T-cell (primary cell): ENCODE measurements at places on chromosomes 7 and 10.

DNA sequence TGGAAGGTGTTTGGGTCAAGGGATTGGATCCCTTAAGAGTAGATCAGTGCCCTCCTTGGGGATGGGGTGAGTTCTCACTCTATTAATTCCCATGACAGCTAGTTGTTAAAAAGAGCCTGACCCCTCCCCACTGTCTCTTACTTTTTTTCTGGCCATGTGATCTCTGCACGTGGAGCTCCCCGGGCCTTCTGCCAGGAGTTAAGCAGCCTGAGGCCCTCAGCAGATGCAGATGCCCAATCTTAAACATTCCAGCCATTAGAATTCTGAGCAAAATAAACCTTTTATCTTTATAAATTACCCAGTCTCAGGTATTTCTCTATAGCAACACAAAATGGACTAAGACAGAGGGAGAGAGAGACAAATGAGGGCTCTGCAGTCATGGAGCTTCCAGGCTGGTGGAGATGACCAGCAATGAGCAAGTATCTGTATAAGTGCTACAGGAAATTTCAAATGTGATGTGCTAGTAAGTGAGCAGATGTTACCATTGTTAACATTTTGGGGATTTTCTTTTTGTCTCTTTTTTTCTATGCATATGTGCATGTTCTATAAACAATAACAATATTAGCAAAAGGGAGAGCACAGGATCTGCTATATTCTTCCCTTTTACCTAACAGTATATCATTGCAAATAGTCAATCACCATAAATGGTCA lies 26.7 kb downstream of the PLPP4 start:
- H3K36me3 ChIP-seq = no peaks in the 10 kb centered on the region
- no peak overlapping the region for H3K4me3 ChIP-seq
- no peak overlapping the region for H3K27ac ChIP-seq
- H3K27me3 ChIP-seq = no peaks in the 10 kb centered on the region
- no peaks in the 10 kb centered on the region for H3K4me1 ChIP-seq

DNA sequence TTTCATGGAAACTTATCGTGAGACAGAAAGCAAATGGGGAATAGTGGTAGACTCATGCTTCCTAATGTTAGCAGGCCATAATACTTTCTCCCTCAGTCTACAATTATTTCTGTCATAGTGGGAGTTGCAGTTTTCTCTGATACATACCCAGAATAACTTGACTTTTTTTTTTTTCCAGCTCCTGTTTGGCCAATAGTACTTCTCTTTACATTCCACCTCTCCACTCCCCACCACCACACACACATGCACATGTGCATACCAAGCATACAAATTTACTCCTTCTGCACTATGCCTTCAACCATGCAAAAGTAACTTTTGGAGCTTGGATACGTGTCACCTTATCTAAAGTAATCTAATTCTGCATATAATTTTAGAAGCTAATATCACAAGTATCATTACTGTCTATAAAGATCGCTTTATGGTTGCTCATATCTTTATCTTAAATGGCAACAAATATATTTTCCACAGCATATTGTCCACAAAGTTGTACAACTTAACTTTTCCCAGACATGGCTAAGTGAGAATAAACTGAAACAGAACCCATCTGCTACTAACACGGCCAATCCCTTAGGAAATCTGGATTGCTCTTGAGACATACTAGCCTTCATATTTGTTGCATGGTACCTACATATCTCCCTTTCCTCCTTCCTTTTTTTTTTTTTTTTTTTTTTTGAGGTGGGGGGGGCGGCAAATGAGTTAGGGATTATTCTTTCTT lies 49.0 kb downstream of the TES start:
- no peak for DNase-seq
- H3K4me3 ChIP-seq = no peak overlapping the region
- no peak overlapping the region for H3K27ac ChIP-seq
- no peaks in the 10 kb centered on the region for H3K36me3 ChIP-seq
- H3K27me3 ChIP-seq = no peaks in the 10 kb centered on the region

DNA sequence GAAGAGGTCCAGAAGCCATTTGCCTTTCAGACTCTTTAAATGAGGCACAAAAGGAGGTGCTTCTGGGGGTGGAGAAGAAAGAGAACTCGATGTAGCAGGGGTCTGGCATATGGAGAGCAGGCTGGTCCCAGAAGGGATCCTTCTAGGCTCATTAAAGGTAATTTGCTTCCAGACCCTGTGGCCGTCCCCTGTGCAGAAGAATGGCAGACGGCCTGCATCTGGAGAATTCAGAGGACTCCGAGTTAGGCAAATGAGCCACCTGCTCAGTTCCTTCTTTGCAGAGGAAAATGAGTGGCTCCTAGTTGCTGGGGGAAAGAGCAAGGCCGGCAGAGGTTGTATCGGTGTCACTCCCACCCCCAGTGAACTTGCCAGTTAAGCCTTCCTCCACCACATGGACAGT lies 73.8 kb upstream of the FAM180A start:
- no peak overlapping the region for H3K27ac ChIP-seq
- no peak for DNase-seq
- no peak overlapping the region for H3K4me3 ChIP-seq
- H3K4me1 ChIP-seq = no peaks in the 10 kb centered on the region
- peaks cover 4% of the 10 kb centered on the region for H3K27me3 ChIP-seq

DNA sequence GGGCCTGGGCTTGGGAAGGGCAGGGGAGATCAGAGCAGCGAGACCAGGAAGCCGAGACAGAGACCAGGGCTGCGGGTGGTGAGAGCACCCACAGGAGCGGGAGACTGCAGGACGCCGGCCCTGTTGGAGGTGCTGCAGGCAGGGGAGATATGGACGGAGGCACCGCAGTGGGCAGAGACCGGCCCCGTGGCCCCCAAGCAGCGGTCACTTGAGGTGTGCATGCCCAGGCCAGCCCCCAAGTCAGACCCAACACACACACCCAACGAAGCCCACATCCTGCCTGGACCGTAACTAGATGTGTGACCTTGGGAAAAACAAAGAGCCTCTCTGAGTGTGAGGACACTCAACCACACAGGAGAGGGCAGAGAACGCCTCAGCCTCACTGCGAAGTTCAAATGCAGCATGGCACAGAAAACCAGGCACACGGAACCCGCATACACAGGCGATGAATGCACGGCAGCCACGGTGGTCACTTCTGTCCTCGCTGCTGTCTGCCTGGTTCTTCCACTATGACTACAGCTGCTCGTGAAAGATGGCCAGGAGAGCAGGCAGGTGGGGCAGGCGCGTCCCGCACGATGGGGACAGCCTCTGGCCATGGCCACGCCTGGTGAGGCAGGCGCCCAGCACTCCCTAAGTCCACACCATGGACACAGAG lies 214.7 kb downstream of the MAD1L1 start:
- no peaks in the 10 kb centered on the region for H3K27me3 ChIP-seq
- H3K4me1 ChIP-seq = peaks cover 5% of the 10 kb centered on the region
- H3K27ac ChIP-seq = no peak overlapping the region
- no peak for DNase-seq
- H3K4me3 ChIP-seq = no peak overlapping the region

GRCh38 chr10:48767373-48768143 lies 82.9 kb downstream of the WDFY4 start:
- no peaks in the 10 kb centered on the region for H3K36me3 ChIP-seq
- H3K27ac ChIP-seq = no peak overlapping the region
- peaks cover 4% of the 10 kb centered on the region for H3K27me3 ChIP-seq
- H3K4me1 ChIP-seq = no peaks in the 10 kb centered on the region
- H3K4me3 ChIP-seq = no peak overlapping the region

- H3K4me3 ChIP-seq = no peak overlapping the region
- H3K27ac ChIP-seq = no peak overlapping the region
- no peaks in the 10 kb centered on the region for H3K27me3 ChIP-seq
- peaks cover 21% of the 10 kb centered on the region for H3K4me1 ChIP-seq
- H3K36me3 ChIP-seq = no peaks in the 10 kb centered on the region
- DNase-seq = no peak
Observed at GRCh38 chr10:50540069-50540825, 83.5 kb downstream of the SGMS1 start.

DNA sequence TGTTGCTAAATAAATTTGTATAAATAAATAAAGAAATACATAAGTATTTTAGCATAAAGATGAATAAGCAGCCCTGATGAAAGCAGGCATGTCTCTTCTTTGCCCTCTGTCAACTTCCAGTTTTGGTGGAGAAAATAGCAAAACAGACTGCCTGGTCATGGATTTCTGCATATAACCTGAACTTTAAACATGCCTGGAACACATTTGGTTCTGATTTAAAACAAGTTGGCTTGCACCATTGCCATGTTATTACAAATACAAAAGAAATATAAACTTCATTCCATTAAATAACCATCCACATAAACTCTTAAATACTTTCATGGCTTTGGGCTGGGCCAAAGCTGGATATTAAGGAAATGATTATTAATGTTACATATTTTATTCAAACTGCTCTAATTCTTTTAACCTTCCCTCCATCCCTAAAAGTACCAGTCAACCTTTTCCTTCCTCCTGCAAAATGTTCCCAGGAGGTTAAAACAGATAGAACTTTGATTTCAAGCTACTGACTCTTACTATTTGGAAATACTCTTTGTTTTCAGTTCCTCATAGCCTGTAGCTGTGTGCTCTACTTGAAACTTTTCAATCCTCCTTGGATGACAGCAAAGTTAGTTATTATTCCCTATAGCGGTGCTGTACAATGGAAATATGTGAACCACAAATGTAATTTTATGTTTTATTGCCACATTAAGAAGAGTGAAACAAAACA lies 96.3 kb downstream of the BICC1 start:
- no peaks in the 10 kb centered on the region for H3K36me3 ChIP-seq
- no peak overlapping the region for H3K27ac ChIP-seq
- H3K4me3 ChIP-seq = no peak overlapping the region
- no peaks in the 10 kb centered on the region for H3K4me1 ChIP-seq
- DNase-seq = no peak

- DNase-seq = no peak
- no peaks in the 10 kb centered on the region for H3K36me3 ChIP-seq
- no peak overlapping the region for H3K4me3 ChIP-seq
Observed at GRCh38 chr10:91211675-91212074, 8.8 kb upstream of the PCGF5 start.

GRCh38 chr10:104117839-104118323 lies 4.1 kb upstream of the SFR1 start:
- no peaks in the 10 kb centered on the region for H3K27me3 ChIP-seq
- H3K4me1 ChIP-seq = peaks cover 14% of the 10 kb centered on the region
- H3K36me3 ChIP-seq = no peaks in the 10 kb centered on the region
- H3K4me3 ChIP-seq = no peak overlapping the region
- H3K27ac ChIP-seq = no peak overlapping the region

DNA sequence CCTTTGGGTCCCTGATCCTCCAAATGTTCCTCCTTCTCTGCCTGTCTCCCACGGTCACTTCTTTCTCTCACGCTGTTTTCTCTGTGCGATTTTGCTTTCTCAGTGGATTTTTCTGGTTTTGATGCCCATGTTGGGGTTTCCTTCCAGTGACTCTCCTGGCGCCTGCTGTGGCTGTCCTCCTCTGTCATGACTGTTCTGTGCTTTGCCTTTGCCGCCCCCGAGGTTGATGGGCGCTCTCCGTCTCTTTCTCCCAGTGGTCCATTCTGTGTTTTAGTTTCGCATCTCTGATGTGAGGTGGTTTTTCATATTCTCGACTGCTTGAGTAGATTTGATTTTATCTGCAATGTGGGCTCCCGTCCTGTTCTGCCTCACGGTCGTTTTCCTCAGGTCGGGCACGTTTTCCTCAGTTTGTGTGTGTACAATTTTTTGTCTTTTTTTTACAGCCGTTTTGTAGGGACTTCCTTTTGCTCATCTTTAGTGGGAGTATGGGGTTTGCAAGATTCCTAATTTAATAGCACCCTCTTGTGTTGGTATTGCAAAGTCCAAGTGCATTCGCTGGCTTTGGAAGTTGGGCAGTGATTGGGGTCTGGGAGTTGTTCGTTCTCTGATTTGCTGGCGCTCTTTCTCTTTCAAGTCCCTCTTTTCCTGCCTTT lies 100.0 kb downstream of the INPP5A start:
- H3K36me3 ChIP-seq = no peaks in the 10 kb centered on the region
- no peaks in the 10 kb centered on the region for H3K4me1 ChIP-seq
- no peak for DNase-seq
- H3K27ac ChIP-seq = no peak overlapping the region
- H3K27me3 ChIP-seq = peaks cover 3% of the 10 kb centered on the region
- no peak overlapping the region for H3K4me3 ChIP-seq

DNA sequence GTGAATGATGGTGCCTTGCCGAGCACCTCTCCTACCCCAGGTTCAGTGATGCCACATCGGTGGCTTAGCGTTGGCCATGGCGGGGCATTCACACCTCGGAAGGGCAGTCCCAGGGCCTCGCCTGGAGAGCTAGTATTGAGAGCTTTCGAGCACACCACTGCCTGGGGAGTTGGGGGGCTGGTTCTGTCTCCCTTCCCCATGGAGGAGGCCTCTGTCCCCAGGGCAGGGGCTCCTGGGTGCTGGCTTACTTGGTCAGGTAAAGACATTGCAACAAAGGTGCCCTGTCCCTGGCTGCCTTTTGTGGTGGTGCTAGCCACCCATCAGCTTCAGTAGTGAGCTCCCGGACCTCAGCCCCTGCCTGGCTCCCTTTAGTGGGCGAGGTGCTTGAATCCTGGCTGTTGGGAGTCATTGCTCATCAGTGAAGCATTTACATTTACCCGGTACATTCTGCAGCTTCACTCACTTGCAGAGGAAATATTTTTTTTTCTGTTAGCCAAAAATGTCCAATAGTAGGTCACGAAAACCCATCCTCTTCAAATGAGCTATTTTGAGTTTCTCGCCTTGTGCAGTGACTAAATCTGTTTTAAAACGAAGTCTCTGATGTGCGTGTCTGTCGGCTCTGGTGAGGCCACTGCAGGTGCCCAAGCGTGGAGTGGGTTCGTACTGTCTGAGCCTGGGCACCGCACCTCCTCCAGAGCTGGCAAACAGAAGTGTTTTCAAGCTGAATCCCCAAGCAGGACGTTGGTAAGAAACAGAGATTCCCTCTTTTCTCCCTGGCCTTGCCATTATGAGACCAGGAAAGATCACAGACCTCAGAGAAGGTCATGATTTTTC lies 95.5 kb downstream of the INPP5A start:
- peaks cover 10% of the 10 kb centered on the region for H3K4me1 ChIP-seq
- H3K4me3 ChIP-seq = no peak overlapping the region
- no peaks in the 10 kb centered on the region for H3K36me3 ChIP-seq
- no peak for DNase-seq
- H3K27me3 ChIP-seq = no peaks in the 10 kb centered on the region
- H3K27ac ChIP-seq = no peak overlapping the region

GRCh38 chr10:114669648-114670047 lies 11.6 kb upstream of the ABLIM1 start:
- no peak for DNase-seq
- H3K4me1 ChIP-seq = no peaks in the 10 kb centered on the region
- no peak overlapping the region for H3K27ac ChIP-seq
- H3K4me3 ChIP-seq = no peak overlapping the region
- no peaks in the 10 kb centered on the region for H3K27me3 ChIP-seq
- no peaks in the 10 kb centered on the region for H3K36me3 ChIP-seq

DNA sequence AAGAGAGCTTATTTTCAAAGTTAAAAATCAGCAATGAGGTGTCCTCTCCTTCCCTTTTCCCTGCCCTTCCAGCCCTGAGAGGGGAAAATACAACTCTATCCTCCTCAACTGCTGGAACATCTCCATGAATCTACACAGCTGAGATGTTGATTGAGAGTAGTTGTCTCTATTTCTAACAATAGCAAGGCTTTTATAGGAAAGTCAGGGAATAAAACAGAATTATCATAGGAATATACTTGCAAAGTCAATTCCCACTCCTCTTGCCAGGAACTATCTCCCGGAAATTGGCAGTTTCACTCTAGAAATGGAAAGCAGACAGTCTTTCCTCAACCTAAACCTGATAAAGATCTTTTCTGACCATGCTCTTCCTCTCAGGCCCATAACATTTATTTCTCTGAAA lies 8.8 kb downstream of the HGF start:
- H3K4me3 ChIP-seq = no peak overlapping the region
- DNase-seq = no peak
- H3K27me3 ChIP-seq = no peaks in the 10 kb centered on the region
- H3K36me3 ChIP-seq = no peaks in the 10 kb centered on the region
- no peak overlapping the region for H3K27ac ChIP-seq
- no peaks in the 10 kb centered on the region for H3K4me1 ChIP-seq
